H1 (cell line): ENCODE measurements at places on chromosomes 3 and 15. TPM values are rescaled to one million over a fixed set of nuclear protein-coding genes. Genes with fewer than 3 reads are reported as not detected.

GRCh38 chr3:127751782-127752181 lies 70.5 kb downstream of the MGLL start:
- DNase-seq = no peak
- no peaks in the 10 kb centered on the region for H3K27me3 ChIP-seq

- no peaks in the 10 kb centered on the region for H3K36me3 ChIP-seq
- no peak overlapping the region for H3K27ac ChIP-seq
- H3K4me1 ChIP-seq = no peaks in the 10 kb centered on the region
These were observed 727.7 kb upstream of the NECTIN3 start for GRCh38 chr3:110343945-110344344.

The ASB7 gene
- total RNA-seq = 9.7 and 12.8 TPM in 2 replicates

DNA sequence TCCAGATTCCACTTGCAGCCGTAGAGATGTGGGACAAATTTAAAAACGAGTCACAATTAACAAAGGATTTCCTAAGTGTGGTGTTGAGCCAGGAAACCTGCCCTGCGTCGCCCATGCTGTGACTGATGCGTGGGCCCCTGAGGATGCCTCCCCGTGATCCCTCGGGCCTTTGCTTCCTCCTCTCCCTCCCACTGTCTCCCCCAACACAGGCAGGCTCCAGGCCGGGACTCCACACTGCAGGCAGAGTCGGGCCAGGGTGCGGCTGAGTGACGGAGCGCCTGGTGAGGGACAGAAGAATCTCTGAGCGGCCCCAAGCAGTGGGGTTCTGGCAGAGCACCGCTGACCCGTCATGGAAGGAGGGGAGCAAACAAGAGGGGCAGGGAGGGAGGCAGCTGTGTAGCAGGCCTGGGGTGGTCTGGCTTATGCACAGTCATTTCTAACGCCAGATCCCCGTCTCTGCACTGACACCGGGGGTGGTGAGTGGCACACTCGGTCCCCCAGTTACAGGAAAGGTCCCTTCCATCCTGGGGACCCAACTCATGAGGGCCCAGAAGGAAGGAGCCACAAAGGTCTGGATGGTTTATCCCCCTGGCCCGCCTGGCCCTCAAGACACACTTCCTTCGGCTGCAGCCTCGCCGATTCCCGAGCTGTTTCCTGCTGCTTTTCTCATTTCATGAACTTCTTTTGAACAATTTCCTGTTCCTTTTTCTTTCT lies 91.0 kb downstream of the XXYLT1 start:
- H3K4me3 ChIP-seq = no peak overlapping the region
- peaks cover 4% of the 10 kb centered on the region; the same call in 1 of the 2 replicates for H3K4me1 ChIP-seq
- no peak for DNase-seq

- peaks cover 69% of the 10 kb centered on the region for H3K27me3 ChIP-seq
- no peak for DNase-seq
- no peak overlapping the region for H3K27ac ChIP-seq
- H3K4me1 ChIP-seq = peaks cover 24% of the 10 kb centered on the region
- H3K36me3 ChIP-seq = no peaks in the 10 kb centered on the region
These were observed 9.3 kb downstream of the NR2F2 start for GRCh38 chr15:96339619-96340347.

GRCh38 chr15:70132139-70132538 lies 34.4 kb upstream of the TLE3 start:
- DNase-seq = no peak
- H3K36me3 ChIP-seq = no peaks in the 10 kb centered on the region
- no peaks in the 10 kb centered on the region for H3K4me1 ChIP-seq

DNA sequence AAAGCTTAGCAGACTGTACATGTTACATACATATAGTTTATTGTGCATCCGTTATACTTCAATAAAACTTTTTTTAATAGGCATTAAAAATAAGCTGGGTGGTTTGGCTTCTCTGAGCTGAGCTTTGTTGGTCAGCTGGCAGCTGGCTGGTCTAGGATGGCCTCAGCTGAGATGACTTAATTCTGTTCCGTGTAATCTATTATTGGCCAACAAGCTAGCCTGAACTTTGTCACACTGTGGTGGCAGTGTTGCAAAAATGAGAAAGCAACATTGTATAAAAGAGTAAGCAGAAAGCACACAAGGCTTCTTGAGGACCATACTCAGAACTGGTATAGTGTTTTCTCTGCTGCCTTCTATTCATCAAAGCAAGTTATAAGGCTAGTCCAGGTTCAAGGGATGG lies 45.2 kb downstream of the CGGBP1 start:
- H3K4me1 ChIP-seq = no peaks in the 10 kb centered on the region
- H3K4me3 ChIP-seq = no peak overlapping the region
- no peaks in the 10 kb centered on the region for H3K27me3 ChIP-seq
- no peaks in the 10 kb centered on the region for H3K36me3 ChIP-seq
- no peak overlapping the region for H3K27ac ChIP-seq

DNA sequence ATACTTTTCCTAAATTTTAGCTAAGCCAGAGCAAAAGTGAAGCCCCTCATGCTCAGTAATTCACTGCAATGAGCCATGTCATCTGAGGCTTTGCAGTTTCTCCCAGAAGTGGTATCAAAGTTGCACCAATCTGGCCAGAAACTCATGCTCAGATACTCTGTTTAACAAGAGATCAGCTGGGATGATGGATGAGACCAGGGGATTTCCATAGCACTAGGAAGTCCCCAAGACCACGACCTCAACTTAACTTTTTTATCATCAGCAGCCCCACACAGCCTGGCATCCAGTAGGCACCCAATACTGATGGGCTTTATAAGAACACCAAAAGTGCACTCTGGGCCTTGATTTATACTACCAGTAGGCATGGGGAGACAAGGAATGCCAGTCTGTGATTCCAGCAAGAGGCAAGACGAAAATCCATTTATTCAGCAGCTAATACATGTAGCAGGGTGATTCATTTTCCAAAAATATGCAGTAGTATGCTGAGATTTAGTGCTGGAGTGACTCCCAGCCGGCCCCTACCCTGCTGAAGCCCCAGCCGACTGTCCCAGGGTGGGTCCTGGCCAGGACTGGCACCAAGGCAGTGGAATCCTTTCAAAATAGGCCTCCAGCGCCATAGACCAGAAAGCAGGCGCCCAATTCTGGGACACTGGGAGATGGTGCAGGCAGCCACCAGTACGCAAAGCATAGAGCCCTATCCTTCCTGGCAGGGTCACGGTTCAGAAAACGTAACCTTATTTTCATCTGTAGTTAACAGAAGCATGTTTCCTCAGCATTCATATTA lies 612 bp upstream of the LDHAL6B start:
- H3K36me3 ChIP-seq = peaks cover 40% of the 10 kb centered on the region
- no peaks in the 10 kb centered on the region for H3K27me3 ChIP-seq
- no peak overlapping the region for H3K4me3 ChIP-seq
- no peak for DNase-seq
- H3K27ac ChIP-seq = no peak overlapping the region

DNA sequence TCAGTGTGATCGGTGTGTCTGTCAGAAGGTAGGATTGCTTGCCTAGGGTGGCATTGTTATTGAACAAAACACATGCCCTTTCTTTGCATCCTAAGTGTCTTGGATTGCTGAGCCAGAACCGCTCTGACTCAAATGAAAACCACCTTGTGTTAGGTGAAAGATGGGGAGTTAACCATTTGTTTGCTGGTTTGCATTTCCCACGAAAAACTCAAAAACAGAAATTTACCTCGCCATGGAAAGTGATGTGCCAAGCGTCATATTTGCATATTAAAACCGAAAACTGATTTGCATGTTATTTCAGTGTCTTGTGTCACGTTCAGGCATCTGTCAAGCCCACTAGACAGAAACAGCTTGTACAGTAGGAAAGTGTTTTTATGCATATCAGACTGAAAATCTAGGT lies 474.6 kb upstream of the TPRG1 start:
- no peaks in the 10 kb centered on the region for H3K27me3 ChIP-seq
- peaks cover 6% of the 10 kb centered on the region; the same call in 1 of the 2 replicates for H3K4me1 ChIP-seq

- no peaks in the 10 kb centered on the region for H3K27me3 ChIP-seq
- DNase-seq = no peak
- H3K4me3 ChIP-seq = no peak overlapping the region
- H3K27ac ChIP-seq = no peak overlapping the region
- H3K4me1 ChIP-seq = peaks cover 6% of the 10 kb centered on the region; the same call in 1 of the 2 replicates
- peaks cover 8% of the 10 kb centered on the region for H3K36me3 ChIP-seq
These were observed 104.0 kb downstream of the KLHL25 start for GRCh38 chr15:85690561-85691231.

- no peak for DNase-seq
- peaks cover 2% of the 10 kb centered on the region; the same call in 1 of the 2 replicates for H3K4me1 ChIP-seq
- H3K4me3 ChIP-seq = peak overlapping the region; percentile 70
- H3K27ac ChIP-seq = peak overlapping the region; percentile 86
These were observed 568 bp upstream of the NEK4 start for GRCh38 chr3:52771334-52771681.

The GOLGA6L10 gene
- 3.7 and 4.0 TPM in 2 replicates for total RNA-seq

The RETNLB gene
- total RNA-seq = not detected in 2 replicates

DNA sequence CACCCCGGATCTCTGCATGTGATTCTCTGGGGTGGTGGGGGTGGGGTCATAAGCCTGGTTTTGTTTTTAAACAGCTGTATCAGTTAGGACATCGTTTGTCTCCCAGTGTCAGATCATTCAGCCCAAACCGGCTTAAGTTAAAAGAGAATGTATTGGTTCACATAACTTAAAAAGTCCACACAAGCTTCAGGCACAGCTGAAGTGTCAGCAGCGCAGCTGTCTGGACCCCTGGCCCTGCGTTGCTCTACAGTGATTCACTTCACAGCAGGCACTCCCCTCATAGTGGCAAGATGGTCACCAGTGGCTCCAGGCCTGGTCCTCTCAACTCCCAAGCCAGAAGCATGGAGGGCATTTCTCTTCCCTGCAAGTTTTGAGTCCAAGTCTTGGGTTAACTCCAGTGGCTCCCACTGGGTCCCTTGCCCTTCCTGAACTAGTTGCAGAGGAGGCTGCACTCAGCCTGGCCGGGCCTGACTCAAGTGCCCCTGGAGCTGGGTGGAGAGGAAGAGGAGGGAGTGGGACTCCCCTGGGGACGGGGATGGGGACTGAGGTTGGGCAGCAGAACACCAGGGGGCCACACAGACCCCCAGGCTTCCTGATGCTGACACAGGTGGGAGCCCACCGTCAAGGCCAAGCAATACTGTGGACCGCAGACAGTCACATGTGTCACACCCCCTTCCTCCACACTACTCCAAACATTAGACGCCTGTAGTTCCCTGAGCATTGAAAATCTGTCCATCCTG lies 28.9 kb upstream of the GP9 start:
- H3K36me3 ChIP-seq = no peaks in the 10 kb centered on the region
- no peak for DNase-seq
- H3K4me3 ChIP-seq = no peak overlapping the region
- H3K27ac ChIP-seq = no peak overlapping the region
- H3K4me1 ChIP-seq = no peaks in the 10 kb centered on the region; the same call in 1 of the 2 replicates
- peaks cover 1% of the 10 kb centered on the region for H3K27me3 ChIP-seq

The PLSCR2 gene
- total RNA-seq = not detected in 2 replicates

DNA sequence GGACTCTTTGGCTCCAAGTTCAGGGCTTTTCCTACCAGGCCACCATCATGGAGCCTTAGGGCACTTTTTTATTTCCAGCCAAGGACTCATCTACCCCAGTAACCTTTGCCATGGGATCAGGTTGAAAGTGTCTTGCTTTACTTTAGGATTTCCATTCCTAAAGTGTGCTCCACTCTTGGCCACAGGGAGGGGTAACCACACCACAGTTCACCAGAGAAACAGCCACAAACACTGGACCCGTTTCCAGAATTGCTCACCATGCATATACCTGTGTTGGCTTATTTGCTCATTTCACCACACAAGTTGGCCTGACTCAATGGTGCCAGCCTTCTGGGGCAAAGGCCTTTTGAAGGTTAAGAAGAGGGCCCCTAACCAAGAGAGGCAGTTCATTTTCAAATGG lies 70.6 kb upstream of the RAD18 start:
- H3K27me3 ChIP-seq = no peaks in the 10 kb centered on the region
- no peaks in the 10 kb centered on the region for H3K36me3 ChIP-seq
- H3K4me3 ChIP-seq = no peak overlapping the region
- no peak for DNase-seq
- no peak overlapping the region for H3K27ac ChIP-seq

DNA sequence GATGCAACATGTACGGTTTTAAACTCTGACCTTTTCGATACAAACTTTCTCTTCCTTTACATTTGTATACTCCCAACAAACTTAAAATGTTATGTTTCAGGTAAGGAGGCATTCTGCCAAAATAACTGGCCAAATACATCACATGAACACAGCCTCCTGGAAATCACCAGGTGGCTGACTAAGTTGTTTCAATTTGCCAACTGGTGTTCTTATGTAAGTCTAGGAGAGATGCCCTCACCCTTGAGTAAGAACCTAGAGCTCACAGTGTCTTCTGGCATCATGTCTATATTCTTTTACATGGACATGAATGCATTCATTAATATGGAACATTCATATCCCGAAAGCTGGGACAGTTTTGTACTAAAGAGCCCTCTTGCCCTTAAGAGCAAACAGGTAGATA lies 341.1 kb upstream of the NR2F2 start:
- H3K4me1 ChIP-seq = no peaks in the 10 kb centered on the region
- no peak for DNase-seq
- no peak overlapping the region for H3K27ac ChIP-seq

GRCh38 chr3:138846262-138846791 lies 11.6 kb upstream of the PIK3CB start:
- no peak overlapping the region for H3K4me3 ChIP-seq
- H3K36me3 ChIP-seq = no peaks in the 10 kb centered on the region
- H3K27me3 ChIP-seq = no peaks in the 10 kb centered on the region

DNA sequence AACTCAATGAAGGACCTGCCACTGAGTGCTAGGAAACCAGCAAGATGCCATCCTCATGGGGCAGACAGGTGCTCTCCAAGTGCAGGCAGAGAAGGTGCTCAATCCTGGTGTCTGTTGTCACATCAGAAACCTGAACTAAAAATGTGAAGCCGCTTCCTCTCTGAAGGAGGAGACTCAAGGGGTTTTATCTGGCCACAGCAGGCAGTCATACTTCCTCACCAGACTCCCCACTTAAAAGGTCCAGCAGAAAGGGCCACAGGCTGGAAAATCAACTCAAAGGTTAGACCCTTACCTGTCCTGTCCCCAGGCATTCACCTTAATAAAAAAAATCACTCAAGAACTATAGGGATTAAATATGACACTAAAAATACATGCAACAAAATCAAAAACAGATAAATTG lies 4.8 kb downstream of the CCDC12 start:
- no peak overlapping the region for H3K4me3 ChIP-seq
- no peaks in the 10 kb centered on the region for H3K27me3 ChIP-seq

- no peak for DNase-seq
- H3K4me1 ChIP-seq = peaks cover 10% of the 10 kb centered on the region
- no peak overlapping the region for H3K27ac ChIP-seq
- H3K4me3 ChIP-seq = no peak overlapping the region
These were observed 65.5 kb upstream of the TJP1 start for GRCh38 chr15:29887721-29888120.

The ARPIN gene
- total RNA-seq = 3.1 and 3.9 TPM in 2 replicates

The MYZAP gene
- total RNA-seq = 0.65 and 0.94 TPM in 2 replicates

The GP9 gene
- total RNA-seq = not detected in 2 replicates

DNA sequence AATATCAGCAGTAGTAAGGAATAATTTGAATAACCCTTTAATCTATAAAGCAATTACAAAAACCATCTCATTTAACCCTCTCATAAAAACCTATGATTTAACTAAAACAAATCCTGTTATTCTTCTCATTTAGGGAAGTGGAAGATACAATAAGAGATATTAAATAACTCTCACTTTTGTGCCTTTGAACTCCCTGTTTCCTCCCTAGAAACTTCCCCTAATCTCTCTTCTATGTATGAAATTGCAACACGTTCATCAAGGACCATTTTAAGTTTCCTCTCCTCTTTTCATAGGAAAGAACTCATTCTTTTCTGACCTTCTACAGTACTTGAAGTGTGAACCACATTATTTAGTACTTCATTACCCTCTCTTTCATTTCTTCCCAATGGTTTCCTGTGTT lies 18.8 kb upstream of the FAM81A start:
- peaks cover 7% of the 10 kb centered on the region for H3K4me1 ChIP-seq
- H3K27me3 ChIP-seq = no peaks in the 10 kb centered on the region
- no peaks in the 10 kb centered on the region for H3K36me3 ChIP-seq
- no peak overlapping the region for H3K27ac ChIP-seq
